ENCODE measurements at places on chromosomes 5 and 9. TPM values are rescaled to one million over a fixed set of nuclear protein-coding genes. Genes with fewer than 3 reads are reported as not detected.

DNA sequence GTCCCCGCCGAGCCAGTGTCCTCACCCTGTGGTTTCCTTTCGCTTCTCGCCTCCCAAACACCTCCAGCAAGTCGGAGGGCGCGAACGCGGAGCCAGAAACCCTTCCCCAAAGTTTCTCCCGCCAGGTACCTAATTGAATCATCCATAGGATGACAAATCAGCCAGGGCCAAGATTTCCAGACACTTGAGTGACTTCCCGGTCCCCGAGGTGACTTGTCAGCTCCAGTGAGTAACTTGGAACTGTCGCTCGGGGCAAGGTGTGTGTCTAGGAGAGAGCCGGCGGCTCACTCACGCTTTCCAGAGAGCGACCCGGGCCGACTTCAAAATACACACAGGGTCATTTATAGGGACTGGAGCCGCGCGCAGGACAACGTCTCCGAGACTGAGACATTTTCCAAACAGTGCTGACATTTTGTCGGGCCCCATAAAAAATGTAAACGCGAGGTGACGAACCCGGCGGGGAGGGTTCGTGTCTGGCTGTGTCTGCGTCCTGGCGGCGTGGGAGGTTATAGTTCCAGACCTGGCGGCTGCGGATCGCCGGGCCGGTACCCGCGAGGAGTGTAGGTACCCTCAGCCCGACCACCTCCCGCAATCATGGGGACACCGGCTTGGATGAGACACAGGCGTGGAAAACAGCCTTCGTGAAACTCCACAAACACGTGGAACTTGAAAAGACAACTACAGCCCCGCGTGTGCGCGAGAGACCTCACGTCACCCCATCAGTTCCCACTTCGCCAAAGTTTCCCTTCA, 1.4 kb downstream of the GLIS3 start:
- no peak for DNase-seq

DNA sequence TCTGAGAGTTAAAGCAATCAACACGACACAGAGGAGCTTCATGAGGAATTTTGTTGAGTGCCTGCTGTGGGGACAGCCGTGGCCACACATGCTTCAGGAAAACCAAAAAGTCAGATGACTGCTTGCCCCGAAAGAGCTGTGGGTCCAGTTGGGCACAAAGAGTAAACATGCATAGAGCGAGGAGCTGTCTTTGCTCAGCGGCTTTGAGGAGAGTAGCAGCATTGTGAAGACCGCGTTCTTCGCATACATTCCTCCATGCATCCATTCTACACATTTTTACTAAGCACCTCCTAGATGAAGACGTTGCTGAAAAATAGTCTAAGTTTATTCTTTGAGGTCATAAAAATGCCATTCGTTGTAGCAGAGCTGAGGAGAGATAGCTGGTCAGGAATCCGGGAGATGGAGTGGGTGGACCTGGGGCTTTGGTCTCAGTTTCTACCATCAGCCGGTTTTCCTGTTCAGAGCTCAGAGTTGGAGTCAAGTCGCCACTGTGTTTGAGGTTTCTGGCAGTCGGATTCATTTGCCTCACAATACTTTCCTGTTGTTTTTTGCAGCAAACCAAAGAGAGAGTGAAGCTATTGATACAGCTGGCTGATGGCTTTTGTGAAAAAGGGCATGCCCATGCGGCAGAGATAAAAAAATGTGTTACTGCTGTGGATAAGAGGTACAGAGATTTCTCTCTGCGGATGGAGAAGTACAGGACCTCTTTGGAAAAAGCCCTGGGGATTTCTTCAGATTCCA, 194.5 kb upstream of the OTULINL start:
- DNase-seq, result no peak

DNA sequence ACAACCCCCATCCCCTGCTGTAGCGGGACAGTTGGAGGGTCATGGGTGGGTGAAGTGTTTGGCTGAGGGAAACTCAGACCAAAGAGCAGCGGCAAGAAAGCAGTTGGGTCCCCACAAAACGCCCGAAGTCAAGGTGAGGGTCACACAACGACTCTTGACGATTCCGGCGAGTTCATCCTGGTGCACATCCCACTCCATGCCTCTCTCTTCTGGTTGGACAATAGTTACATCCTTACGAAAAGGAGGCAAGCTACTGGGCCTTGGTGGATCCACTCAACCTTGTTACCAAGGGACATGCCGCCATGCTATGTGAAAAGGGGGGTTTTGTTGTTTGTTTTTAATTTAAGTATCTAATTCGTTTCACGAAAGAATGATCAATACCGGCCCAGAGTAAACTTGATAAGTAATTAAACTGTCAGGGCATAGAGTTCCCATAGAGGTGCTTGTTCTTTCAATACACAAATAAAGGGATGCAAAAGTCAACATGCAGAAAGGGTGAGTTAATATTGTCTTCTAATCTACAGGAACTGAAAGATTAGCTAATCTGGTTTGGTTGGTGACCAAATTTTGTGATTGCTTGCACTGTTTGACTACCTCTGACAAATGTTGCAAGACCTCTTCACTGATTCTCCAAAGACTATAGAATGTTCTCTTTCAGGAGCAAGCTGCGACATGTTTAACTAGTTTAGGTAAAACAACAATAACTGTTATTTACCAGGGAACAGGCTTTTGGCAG, 732 bp upstream of the SMIM15 start:
- DNase-seq, result no peak

- DNase-seq, result no peak
These were observed 274.3 kb upstream of the ZNF462 start for GRCh38 chr9:106588626-106589025.

DNA sequence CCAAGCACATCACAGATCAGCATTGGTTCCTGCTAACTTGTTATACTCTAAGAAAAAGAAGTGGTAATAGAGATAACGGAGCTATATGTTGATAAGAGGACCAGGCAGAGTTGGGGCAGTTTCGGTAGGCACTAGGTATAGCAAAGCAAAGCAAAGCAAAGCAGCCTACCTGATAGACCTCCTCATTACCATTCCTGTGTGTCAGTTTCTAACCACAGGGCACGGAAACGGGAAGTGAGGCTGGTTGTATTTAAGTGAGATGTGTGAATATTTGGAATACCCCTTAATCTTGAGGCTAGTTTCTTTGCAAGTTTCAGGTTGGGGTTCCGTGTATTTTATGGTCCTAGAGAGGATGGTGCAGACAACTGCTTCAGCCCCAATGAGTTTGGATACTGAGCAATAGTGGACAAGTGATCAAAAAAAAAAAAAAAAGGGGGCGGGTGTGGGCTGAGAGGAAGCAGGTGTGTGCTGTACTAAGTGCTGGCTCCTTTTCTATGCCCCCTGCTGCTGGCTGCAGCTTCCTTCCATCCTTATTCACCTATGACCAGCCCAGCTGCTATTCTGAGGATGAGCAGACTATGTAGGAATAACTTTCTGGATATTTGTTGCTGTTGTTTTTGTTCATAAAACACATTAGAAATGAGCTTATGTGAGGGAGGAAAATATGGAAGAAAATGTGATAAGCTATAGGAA, 183.3 kb downstream of the SH3GL2 start:
- DNase-seq, result no peak

- DNase-seq, result no peak
These were observed 5.1 kb upstream of the RALGDS start for GRCh38 chr9:133125941-133126696.

DNA sequence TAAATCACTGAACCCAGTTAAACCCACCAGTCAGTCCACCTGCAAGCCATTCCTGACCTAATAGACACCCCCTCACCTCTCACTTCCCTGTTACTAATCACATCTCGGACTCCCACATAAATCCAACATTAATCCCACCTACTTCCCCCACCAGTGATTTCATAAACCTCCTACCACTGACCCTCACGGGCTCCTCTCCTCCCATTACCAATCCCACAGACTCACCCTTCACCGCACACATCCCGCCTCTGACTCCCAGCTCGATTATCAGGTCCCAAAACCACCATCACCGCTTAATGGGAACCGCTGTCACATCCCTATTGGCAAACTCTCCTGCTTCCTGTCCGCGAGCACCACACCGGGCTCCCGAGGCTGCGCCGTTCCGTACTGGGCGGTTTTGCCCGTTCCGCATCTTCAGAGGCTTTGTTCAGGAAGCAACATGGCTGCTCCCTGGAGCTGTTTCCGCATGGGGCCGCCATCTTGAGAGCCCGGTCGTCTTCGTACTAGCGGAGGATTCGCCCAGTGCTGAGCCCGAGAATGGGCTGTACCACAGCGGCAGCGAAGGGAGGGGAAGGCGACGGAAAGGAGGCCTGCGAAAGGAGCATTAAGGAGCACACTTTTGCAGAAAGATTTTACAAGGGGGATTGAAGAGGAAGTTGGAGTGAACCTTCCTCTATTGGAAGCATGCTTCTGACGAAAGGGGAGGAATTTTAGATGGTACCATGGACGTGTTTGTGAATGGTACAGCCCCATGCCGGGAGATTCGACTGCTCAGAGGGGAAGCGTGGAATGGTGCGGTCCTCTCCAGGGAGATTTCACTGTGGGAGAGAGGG, at the start of gene ZNF300:
Gene ZNF300 (minus strand): TSS at position 502 of the 833 bp plus-strand sequence. CDS start 1,825 bp downstream, outside the sequence.
- DNase-seq, result peak; percentile 5

GRCh38 chr9:110106661-110107060, 101.3 kb downstream of the C9orf152 start:
- no peak for DNase-seq

- DNase-seq, result no peak
These were observed 93.1 kb downstream of the BOD1 start for GRCh38 chr5:173523388-173523787.

UGT3A1 gene
- total RNA-seq, result not detected
